Fibroblast of lung (primary cell): ENCODE measurements at places on chromosomes 2 and 18. TPM values are rescaled to one million over a fixed set of nuclear protein-coding genes. Genes with fewer than 3 reads are reported as not detected.
A peak's percentile ranks its signal among the peaks of the same experiment; 100 is the strongest.

DNA sequence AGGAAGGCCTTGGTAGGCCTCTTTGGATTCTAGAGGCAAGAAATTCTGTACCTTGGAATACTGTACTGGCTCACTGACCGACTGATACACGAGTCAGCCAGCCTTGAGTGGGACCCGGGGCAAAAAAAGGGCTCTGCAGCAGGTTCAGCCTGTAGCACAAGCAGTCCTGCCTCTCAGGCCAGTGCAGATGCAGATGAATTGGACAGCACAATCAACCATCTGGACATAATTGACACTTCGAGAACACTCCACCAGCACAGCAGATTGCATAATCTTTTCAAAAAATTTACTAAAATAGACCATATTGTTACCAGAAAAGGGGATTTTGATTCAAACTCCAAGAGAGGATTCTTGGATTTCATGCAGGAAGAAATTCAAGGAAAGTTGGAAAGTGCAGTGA, 241.6 kb downstream of the RPIA start:
- H3K36me3 ChIP-seq, result no peaks in the 10 kb centered on the region
- H3K4me3 ChIP-seq, result no peak overlapping the region
- no peak for DNase-seq
- H3K27me3 ChIP-seq, result no peaks in the 10 kb centered on the region
- no peak overlapping the region for H3K27ac ChIP-seq

DNA sequence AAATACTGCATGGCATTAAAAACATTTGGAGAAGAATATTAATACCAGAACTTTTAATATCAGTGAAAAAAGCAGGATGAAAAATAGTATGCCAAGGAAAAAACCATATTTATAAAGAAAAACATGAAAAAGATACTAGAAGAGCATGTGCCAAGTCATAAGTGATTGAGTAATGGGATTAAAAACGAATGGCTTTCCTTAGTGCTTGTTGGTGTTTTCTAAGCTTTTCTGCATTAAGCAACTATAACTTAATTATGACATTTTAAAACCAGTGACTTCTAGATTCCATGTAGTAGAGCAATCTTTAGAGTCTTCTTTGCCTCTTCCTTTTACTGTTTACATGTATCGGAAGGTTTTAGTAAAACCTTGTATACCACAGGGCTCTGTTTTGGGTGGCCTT, 6.6 kb downstream of the MAPRE3 start:
- DNase-seq, result no peak
- no peak overlapping the region for H3K4me3 ChIP-seq
- no peaks in the 10 kb centered on the region for H3K27me3 ChIP-seq
- no peaks in the 10 kb centered on the region for H3K36me3 ChIP-seq
- H3K27ac ChIP-seq, result no peak overlapping the region

DNA sequence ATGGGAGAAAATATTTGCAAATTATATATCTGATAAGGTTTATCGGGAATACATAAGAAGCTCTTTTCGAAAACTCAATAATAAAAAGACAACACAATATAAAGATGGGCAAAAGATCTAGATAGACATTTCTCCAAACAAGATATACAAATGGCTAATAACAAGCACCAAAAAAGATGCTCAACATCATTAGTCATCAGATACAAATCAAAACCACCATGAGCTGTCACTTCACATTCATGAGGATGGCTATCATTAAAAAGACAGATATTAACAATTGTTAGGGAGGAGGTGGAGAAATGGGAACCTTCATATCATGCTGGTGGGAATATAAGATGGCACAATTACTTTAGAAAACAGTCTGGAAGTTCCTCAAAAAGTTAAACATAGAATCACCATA, 48.1 kb downstream of the HS1BP3 start:
- H3K27me3 ChIP-seq, result no peaks in the 10 kb centered on the region
- no peak for DNase-seq
- peaks cover 10% of the 10 kb centered on the region for H3K4me1 ChIP-seq
- H3K36me3 ChIP-seq, result no peaks in the 10 kb centered on the region
- no peak overlapping the region for H3K4me3 ChIP-seq

DNA sequence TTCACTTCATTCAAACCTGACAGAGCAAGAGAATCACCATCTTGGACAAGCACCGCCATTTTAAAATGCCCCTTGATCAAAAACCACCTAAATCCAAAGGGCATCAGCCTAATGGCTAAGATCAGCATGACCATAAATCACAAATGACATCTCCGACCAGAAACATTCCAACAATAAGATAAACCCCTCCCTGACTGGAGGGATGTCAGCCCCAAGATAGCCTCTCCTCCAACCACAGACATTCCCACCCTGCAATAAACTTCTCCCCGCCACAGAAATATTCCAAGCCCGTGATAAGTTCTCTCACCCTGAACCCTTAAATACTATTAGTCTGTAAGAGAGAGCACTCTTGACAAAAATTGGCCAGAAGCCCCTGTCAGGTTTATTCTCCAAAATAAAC, 21.6 kb upstream of the LYPD1 start:
- no peaks in the 10 kb centered on the region for H3K36me3 ChIP-seq
- no peak overlapping the region for H3K4me3 ChIP-seq
- peak; percentile 77 for DNase-seq
- no peaks in the 10 kb centered on the region for H3K27me3 ChIP-seq
- peaks cover 2% of the 10 kb centered on the region for H3K4me1 ChIP-seq

GRCh38 chr2:124563426-124563825, 538.3 kb downstream of the CNTNAP5 start:
- no peak overlapping the region for H3K4me3 ChIP-seq
- no peaks in the 10 kb centered on the region for H3K36me3 ChIP-seq

GRCh38 chr2:139122711-139123158, 342.5 kb upstream of the NXPH2 start:
- peak; percentile 93 for DNase-seq
- H3K4me1 ChIP-seq, result no peaks in the 10 kb centered on the region
- H3K27ac ChIP-seq, result no peak overlapping the region
- H3K4me3 ChIP-seq, result no peak overlapping the region
- no peaks in the 10 kb centered on the region for H3K27me3 ChIP-seq
- H3K36me3 ChIP-seq, result no peaks in the 10 kb centered on the region

DNA sequence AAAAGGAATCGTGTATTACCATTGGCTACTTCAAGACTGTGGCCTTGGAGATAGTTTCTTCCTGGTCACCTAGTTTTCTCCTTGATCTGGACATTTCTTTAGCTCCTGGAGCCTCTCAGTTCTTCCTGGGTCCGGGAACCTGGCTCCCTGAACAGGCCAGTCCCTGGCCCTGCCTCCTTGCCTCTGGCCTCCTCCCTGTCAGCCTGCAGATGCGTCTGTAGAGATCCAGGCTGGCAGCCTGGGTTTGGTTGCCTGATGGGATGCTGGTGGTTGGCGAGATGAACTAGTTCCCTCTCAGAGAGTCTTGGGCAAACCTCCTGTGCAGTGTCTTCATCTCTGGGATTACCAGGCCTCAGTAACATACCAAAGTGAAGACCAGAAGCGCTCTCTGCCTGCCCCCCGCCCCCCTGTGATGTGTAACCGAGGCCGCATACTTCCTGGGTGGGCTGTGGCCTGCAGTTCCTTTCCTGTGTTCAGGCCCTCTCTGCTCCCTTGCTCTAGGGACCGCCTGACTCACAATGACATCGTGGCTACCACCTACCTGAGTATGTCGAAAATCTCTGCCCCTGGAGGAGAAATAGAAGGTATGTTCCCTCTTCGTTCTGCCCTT, 85.4 kb downstream of the DYSF start:
- H3K27me3 ChIP-seq, result peaks cover 3% of the 10 kb centered on the region
- no peaks in the 10 kb centered on the region for H3K4me1 ChIP-seq
- no peak overlapping the region for H3K27ac ChIP-seq
- H3K36me3 ChIP-seq, result no peaks in the 10 kb centered on the region
- DNase-seq, result no peak

DNA sequence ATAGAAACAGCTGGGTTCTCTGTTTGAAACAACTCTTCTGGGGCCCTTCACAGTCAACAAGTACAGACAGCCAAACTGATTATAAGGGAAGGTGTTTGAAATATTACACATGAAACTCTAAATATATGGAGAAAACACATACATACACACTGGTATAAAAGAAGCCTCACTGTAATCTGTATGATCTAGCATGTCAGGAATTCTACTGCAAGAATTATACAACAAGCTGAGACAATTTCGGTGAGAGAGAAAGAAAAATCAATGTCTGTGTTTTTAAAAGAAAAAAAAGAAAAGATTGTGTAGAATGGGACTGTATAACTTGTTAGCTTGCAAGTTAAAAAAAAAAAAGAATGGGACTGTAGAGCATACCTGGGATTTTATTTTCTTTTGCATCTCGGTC, 26.3 kb downstream of the IRS1 start:
- no peak for DNase-seq
- no peaks in the 10 kb centered on the region for H3K27me3 ChIP-seq
- peaks cover 10% of the 10 kb centered on the region for H3K36me3 ChIP-seq
- peak overlapping the region; percentile 42 for H3K27ac ChIP-seq
- H3K4me3 ChIP-seq, result no peak overlapping the region

Gene CCL20
- total RNA-seq, result not detected in 2 replicates

GRCh38 chr2:30356776-30357175, 90.3 kb upstream of the LCLAT1 start:
- no peak overlapping the region for H3K27ac ChIP-seq
- DNase-seq, result no peak
- H3K27me3 ChIP-seq, result no peaks in the 10 kb centered on the region
- no peak overlapping the region for H3K4me3 ChIP-seq

GRCh38 chr2:240510513-240511210, 47.1 kb downstream of the ANKMY1 start:
- H3K27ac ChIP-seq, result no peak overlapping the region
- no peaks in the 10 kb centered on the region for H3K27me3 ChIP-seq
- no peaks in the 10 kb centered on the region for H3K36me3 ChIP-seq
- H3K4me3 ChIP-seq, result no peak overlapping the region

DNA sequence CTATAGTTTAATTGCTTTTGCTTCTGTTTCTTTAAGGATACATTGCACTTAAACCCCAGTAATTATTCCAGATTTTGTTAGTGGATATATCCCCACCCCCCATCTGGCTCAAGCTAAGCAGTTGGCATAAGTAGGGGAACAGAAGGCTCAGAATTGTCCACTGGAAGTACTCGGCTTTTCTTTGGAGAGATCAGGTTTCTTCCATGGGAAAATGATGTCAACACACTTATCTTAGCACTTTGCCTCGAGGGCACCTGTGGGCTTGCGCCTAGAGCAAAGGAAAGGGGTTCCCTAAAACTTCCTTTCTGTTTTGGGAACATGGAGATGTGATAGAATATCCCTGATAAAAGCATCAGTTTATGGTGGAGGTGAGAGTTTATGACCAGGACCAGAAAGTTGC, 130.6 kb downstream of the FMNL2 start:
- H3K36me3 ChIP-seq, result no peaks in the 10 kb centered on the region
- no peak overlapping the region for H3K27ac ChIP-seq
- peak; percentile 29 for DNase-seq

DNA sequence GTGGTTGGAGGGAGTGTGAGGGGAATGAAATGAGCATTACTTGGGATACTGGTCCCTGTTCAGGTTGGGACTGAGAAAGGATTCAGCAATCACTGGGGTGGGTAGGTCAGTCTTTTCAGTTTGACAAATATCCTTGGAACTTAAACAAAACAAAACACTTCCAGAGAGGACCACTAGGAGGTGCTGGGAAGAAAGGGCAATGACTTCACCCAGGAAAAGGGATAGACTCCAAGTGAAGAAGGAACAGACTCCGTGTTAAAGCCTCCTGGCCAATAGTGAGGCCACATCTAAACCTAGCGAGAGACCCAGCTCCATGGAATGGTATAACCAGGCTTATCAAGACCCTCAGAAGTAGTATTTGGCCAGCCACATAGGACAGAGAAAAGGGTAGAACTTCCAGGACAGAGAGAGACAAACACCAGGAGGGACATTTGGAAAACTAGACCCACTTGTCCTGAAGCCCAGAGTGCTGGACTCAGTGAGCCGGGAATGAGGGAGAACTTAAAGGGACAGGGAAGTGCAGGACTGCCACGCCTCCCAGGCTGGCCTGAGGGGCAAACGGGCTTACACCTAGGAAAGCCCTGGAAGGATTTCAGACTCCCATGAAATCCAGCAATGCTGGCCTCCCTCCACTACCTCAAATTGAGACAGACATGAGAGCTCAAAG, 19.6 kb upstream of the KCNG3 start:
- no peaks in the 10 kb centered on the region for H3K4me1 ChIP-seq
- H3K36me3 ChIP-seq, result no peaks in the 10 kb centered on the region
- H3K27ac ChIP-seq, result no peak overlapping the region
- H3K4me3 ChIP-seq, result no peak overlapping the region
- no peaks in the 10 kb centered on the region for H3K27me3 ChIP-seq
- peak; percentile 38 for DNase-seq

DNA sequence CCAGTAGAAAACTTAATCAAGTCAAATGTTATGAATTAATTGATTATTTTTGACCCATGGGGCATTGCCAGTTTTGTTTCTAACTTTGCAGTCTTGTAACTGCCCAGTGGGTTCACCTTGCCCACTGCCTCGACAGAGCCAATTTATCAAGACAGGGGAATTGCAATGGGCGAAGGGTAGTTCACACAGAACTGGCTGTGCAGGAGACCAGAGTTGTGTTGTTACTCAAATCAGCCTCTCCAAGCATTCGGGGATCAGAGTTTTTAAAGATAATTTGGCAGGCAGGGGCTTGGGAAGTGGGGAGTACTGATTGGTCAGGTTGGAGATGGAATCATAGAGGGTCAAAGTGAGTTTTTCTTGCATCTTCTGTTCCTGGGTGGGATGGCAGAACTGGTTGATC, 168.5 kb upstream of the COPS8 start:
- no peaks in the 10 kb centered on the region for H3K27me3 ChIP-seq
- no peak for DNase-seq
- H3K27ac ChIP-seq, result no peak overlapping the region
- H3K4me3 ChIP-seq, result no peak overlapping the region

GRCh38 chr18:77708826-77709506, 459.3 kb downstream of the GALR1 start:
- peak; percentile 17 for DNase-seq
- H3K36me3 ChIP-seq, result no peaks in the 10 kb centered on the region
- no peaks in the 10 kb centered on the region for H3K27me3 ChIP-seq
- H3K4me3 ChIP-seq, result no peak overlapping the region
- no peaks in the 10 kb centered on the region for H3K4me1 ChIP-seq
- no peak overlapping the region for H3K27ac ChIP-seq

- H3K27me3 ChIP-seq, result no peaks in the 10 kb centered on the region
- no peak overlapping the region for H3K27ac ChIP-seq
- DNase-seq, result no peak
- H3K4me3 ChIP-seq, result no peak overlapping the region
- H3K4me1 ChIP-seq, result no peaks in the 10 kb centered on the region
Observed at GRCh38 chr2:7089898-7090510, 172.8 kb downstream of the RNF144A start.

Gene RAD51AP2
- total RNA-seq, result under 0.01 and 0.17 TPM in 2 replicates

DNA sequence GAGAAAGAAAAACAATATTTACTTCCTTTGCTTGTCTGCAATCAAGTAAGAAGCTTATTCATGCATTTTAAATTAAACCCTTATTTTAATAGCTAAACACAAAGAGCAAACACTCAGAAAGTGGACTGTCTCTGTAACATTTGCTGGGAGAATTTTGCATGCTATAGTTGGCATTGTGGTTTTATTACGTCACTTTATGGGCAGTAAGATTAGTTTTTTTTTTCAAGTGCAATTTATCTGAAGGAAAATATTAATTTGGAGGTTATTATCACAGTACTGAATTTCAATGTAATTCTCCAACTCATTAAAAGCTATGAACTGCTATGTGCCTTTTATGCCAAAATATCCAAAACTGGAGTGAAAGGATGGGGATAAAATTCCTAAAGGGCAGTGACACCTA, 103.3 kb downstream of the TMEFF2 start:
- DNase-seq, result no peak
- H3K36me3 ChIP-seq, result no peaks in the 10 kb centered on the region
- no peak overlapping the region for H3K4me3 ChIP-seq
- no peaks in the 10 kb centered on the region for H3K27me3 ChIP-seq

- no peak overlapping the region for H3K27ac ChIP-seq
- H3K4me3 ChIP-seq, result no peak overlapping the region
- H3K4me1 ChIP-seq, result peaks cover 8% of the 10 kb centered on the region
- no peaks in the 10 kb centered on the region for H3K36me3 ChIP-seq
- H3K27me3 ChIP-seq, result no peaks in the 10 kb centered on the region
Observed at GRCh38 chr2:174011796-174012195, 46.6 kb upstream of the SP3 start.
